Tongue (tissue), 3 donors: ENCODE measurements at places on chromosomes 13 and 19. TPM values are rescaled to one million over a fixed set of nuclear protein-coding genes. Genes with fewer than 3 reads are reported as not detected.

- DNase-seq = no peak
These were observed 19.1 kb upstream of the ZNF260 start for GRCh38 chr19:36547001-36547732.

- DNase-seq = no peak
These were observed 8.1 kb downstream of the ZNF460 start for GRCh38 chr19:57288373-57288772.

- no peak for DNase-seq
These were observed 550.1 kb downstream of the TBC1D4 start for GRCh38 chr13:74931698-74932433.

- DNase-seq = no peak
These were observed 2.5 kb downstream of the LYPD3 start for GRCh38 chr19:43462785-43463380.

DNA sequence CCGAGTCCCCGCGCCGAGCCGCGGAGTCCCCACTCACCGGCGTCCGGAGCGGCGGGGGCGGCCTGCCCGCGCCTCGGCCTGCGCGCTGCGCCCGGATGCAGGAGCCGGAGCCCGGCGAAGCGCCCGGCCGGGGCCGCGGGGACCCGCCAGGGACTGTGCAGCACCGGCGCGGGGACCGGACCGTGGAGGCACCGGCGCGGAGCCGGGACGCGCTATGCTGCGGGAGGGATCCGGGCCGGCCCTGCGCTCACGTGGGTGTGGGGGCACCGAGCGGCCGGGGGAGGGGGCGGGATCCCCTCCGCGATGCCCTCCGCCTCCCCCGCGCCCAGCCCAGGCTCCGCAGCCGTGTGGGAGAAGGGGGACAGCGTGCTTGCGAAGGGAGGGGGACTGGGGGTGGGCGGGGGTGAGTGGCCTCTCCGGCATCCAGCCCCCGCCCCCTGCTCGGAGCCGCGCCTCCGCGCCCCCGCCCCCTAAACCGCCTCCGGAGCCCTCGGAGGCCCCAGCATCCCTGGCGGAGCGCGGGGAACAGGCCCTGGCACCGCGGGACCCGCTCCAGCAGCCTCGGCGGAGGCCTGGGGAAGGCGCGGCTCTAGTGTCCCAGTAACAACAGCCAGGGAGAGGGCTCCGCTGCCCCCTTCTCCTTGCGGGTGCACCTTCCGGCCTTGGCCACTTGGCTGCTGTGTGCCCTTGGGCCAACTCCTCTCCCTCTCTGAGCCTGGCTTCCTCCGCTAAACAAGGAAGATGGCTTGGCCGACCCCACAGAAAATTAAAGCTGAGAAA is at the start of gene SLC1A6:
Gene SLC1A6 (minus strand): TSS at position 389 of the 780 bp plus-strand sequence. CDS start 6,954 bp downstream, outside the sequence.
- DNase-seq = peak; percentile 41

- no peak for DNase-seq
These were observed 48.7 kb upstream of the GPR183 start for GRCh38 chr13:99356012-99356261.

The MCEMP1 gene
- total RNA-seq = not detected

The SLC10A2 gene
- total RNA-seq = not detected

The GEMIN7 gene
- total RNA-seq = 12.5 TPM

The GFY gene
- not detected for total RNA-seq
